ENCODE measurements at places on chromosomes 12 and 14.
A peak's percentile ranks its signal among the peaks of the same experiment; 100 is the strongest.

GRCh38 chr14:31505411-31505810, 17.6 kb upstream of the GPR33 start:
- no peak for DNase-seq

DNA sequence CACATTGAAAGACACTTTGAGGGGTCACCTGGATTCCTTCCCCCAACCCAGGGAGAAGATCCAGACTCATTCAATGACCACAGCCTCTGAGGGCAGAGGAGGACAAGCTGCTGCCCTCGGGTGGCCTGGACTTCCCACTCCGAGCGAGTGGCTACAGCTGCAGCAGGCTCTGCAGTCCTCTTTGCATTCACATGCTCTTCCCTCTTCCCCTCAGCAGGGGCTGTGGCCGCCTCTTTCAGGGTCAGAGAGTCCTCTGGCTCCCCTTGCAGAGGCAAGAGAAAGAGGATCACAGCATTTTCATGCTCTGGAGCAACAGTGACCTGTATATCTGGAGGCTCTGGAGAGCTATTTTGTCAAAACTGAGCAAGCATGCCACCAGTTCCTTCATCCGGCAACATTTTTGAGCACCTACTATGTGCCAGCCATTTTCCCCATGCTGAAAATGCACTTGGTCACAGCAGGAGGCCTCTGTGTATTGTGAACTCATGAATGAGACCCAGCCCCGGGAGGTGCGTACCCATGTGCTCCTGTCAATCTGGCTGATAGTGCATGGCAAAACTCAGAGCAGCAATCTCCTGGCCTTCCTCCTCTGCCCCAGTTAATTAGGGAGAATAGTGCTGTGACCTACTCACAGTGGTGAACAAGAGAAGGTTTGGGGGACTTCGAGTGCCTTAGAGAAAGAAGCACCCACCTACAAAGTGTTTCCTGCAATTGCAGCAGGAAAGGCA, 42.9 kb upstream of the KCNA5 start:
- DNase-seq = no peak

DNA sequence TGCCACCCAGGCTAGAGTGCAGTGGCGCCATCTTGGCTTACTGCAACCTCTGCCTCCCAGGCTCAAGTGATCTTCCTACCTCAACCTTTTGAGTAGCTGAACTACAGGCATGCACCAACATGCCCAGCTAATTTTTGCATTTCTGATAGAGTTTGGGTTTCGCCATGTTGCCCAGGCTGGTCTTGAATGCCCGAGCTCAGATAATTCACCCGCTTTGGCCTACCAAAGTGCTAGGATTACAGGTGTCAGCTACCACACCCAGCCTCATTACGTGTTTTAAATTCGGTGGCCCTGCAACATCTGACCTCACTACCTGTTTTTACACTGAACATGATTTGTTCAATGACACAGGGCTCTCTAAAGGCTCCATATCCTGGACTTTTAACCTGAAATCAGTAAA, 22.9 kb upstream of the RDH16 start:
- no peak for DNase-seq

- DNase-seq = no peak
These were observed 578 bp downstream of the PPP1R13B start for GRCh38 chr14:103846543-103847450.

- DNase-seq = no peak
These were observed 636 bp downstream of the DUSP6 start for GRCh38 chr12:89351489-89352241.

DNA sequence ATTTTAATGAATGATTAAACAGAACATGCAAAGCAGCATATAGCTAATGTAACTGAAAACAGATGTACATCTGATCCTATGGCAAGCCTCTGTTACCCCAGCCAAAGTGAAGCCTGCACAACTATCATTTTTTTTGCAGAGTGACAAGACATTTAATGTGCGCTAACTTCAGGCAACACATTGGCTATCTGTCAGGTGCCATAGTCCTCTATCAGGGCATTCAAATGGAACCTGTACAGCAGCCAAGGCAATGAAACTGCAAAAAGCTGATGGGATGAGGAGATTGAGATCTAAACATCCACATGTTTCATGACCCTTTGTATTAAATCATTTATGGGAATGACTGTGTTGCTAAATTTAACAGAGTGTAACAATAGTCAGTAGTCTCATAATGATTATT, 1088.5 kb upstream of the TMEM132C start:
- no peak for DNase-seq

DNA sequence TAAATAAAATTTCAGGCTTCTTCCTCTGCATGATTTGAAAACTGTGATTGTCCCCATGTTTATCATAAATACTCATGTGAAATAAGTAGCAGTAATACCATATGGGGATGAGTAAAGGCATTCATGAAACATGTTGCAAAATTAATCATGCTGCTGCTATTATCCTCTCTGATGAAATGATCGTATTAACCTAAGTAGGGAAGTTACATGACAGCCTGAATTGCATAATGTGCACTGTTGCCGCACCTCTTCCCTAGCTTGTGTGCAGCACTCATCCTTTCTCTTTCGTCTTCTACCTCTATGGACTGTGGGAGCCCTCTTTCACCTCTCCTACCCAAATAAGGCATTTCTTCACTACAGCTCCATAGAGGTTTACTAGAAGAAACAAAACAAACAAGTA, 367.6 kb downstream of the SOX5 start:
- no peak for DNase-seq

- peak; percentile 70 for DNase-seq
These were observed 405.8 kb downstream of the MED13L start for GRCh38 chr12:115871714-115872113.

DNA sequence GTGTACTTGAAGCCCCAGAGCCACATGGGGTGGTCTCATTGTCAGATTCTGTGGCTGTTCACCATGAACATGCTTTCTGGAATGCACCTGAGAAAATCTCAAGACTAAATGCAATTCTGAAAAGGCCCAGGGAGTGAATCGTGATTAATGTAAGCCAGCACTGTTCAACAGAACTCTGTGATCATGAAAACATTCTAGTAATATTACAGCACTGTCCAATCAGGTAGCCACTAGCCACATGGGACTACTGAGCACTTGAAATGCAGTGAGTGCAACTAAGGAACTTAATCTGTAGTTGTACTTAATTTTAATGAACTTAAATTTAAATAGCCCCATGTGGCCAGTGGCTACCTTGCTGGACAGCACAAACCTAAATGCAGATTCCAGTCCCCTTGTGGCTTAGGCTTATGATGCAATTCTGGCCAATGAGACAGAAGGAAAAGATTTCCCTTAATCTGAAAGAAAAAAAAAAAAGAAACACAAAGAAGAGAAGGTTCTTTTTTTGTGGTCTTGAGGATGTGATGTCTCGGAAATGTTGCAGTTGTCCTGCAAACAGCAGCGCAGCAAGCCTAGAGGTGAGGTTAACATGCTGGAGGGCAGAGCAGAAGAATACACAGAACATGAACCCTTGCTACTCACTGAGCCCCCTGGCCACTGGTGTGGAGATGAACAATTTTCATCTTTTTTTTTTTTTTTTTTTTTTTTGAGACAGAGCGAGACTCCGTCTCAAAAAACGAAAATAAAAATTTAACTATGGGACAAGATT, 48.2 kb downstream of the SPPL3 start:
- DNase-seq = no peak

GRCh38 chr12:19234981-19235871, 105.7 kb downstream of the PLEKHA5 start:
- no peak for DNase-seq

DNA sequence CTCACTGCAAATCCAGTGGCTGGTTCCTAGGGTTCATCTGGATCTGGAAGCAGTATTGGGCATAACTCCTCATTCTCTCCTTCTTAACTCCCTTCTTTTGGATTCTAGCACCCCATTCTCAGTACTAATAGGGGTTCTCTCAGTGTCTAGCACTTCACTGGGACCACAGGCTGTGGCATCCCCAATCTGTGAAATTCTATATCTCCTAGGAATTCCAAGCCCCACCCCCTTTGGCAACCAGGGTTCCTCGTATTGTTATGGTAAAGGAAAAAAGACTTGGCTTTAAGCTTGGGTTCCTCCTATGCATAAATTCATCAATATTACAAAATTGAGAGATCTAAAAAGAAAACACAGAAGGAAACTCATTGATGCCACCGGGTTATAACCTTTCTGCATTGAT, 45.0 kb upstream of the FBXO21 start:
- DNase-seq = no peak

- DNase-seq = no peak
These were observed 12.9 kb downstream of the GLRX5 start for GRCh38 chr14:95547626-95548327.

GRCh38 chr12:130765186-130765659, 49.1 kb upstream of the RIMBP2 start:
- peak; percentile 33 for DNase-seq

- DNase-seq = no peak
These were observed 59.8 kb downstream of the FOS start for GRCh38 chr14:75338398-75338797.

DNA sequence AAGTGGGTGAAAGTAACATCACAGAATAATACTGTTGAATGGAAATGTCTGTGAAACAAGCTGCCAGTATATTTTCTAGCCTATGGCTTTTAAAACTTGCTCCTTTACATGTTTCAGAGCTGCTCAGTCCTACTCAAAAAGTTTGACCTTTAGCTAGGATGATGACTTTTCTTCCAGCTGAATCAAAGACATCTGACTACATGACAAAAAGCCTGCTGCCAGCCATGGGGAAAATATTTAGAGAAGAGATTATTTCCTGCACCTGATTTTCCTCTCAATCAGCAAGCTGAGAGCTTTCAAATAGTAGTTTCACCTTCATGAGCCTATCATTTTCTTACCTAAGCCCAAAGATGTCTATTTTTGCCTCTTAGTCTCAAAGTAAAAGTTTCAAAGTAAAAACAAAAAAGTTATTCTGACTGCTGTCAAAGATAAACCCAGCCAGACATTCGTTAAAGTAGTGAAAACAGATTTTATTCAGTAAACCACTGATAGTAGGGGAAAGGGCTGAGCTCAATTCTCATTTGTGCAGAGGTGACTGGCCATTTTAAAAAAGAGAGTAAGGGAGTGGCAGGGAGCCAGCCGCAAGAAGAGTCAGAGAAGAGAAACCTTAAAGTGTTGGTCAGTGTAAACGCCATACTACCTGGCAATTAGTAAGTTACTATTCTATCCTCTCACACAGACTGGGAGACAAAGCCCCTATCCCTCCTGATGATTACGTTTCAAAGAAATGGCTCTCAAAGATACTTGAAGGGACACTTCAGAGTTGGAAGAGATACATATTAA, 2.2 kb downstream of the ATP6V1D start:
- no peak for DNase-seq
